NCI-H1048 (cell line): ENCODE measurements at places on chromosomes 5 and 9.

DNA sequence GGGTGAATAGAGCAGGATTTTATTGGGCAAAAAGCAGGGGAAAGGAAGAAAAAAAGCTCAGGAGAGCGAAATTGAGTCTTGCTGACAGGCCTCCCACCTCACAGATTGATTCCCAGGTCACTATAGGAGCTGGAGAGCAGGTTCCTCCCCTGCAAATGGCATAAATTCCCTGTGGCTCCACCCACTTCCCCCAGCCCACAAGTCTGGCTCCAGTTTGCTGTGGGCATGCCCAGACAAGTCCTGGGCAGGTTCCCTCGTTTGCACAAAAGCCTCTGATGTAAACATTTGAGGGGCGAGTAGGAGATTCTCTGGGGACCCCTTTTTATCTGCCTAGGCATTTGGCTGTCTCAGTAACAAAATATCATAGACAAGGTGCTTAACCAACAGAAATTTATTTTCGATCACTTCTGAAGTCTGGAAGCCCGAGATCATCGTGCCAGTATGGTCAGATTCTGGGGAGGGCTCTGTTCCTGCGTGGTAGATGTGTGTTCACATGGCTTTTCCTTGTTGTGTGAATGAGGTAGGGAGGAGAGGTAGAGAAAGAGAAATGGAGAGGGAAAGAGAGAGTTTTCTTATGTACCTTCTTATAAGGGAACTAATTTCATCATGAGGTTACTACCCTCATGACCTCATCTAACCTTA, 614.5 kb downstream of the MAT2B start:
- no peak for DNase-seq

- no peak for DNase-seq
Measured at GRCh38 chr5:164289526-164289925, 784.1 kb downstream of the MAT2B start.

DNA sequence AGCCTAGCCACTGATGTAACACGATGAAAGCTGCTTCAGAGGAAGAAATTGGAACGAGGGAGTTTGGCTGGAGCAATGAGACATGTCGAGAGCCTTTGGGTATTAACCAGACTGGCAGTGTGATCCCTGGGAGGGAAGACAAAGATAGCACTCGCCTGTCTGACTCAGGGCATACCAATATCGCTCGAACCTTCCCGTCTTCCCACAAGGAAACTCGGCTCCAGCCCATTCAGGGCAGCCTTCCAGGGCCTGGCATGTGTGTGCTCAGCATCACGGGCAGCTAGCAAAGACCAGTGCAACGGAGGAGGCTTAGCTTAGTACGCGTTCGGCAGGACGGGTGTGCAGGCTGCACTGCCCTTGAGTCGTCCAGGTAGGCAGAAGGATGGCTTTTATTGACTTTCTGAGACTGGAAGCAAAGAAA, 356.9 kb upstream of the WWC1 start:
- no peak for DNase-seq

GRCh38 chr5:133967698-133968203, 674 bp downstream of the C5orf15 start:
- no peak for DNase-seq

- DNase-seq: no peak
Measured at GRCh38 chr5:174151599-174152181, 106.2 kb downstream of the NSG2 start.

DNA sequence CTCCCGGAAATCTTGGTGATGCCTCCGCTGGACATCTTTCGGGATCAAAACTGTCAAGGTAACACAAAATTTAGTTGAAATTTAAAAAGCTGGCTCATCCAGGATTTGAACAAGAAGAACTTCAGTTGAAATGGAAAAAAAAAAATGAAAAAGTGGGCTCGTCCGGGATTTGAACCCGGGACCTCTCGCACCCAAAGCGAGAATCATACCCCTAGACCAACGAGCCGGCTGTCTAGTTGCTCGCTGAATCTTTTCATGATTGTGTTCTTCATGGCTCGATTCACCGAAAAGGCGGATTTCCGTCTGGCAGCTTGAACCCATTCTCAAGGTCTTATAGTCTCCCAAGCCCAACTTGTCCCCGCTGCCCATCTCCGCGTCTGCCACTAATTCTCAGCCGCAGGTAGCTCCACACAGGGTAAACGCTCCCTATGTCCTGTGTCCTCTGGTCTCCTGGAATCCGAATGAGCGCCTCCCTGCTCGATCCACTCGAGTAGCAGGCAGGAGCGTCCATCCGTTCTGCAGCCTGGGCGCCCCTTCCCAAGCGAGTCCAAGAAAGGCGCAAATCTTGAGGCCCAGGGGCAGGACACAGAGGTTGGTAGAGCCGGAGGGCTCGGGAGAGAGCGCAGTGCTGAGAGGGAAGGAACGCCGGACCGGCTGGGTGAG, 16.2 kb downstream of the TRIM7 start:
- no peak for DNase-seq

DNA sequence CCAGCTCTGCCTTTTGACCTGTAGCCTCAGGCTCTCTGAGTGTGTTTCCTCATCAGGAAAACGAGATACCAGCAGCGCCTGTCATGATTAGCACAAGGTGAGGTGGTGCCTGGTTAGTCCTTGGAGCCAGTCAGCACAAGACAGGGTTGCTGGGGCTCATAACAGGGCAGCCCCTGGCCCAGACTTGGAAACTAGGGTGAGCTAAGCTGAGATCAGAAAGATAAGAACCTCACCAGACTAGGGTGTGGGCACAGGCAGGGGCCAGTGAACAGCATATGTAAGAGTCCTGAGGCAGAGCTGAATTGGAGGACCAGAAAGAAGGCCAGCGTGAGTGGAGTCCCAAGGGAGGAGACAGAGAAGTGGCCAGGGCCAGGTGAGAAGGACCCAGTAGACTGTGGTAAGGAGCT, 42.7 kb upstream of the FUBP3 start:
- no peak for DNase-seq

DNA sequence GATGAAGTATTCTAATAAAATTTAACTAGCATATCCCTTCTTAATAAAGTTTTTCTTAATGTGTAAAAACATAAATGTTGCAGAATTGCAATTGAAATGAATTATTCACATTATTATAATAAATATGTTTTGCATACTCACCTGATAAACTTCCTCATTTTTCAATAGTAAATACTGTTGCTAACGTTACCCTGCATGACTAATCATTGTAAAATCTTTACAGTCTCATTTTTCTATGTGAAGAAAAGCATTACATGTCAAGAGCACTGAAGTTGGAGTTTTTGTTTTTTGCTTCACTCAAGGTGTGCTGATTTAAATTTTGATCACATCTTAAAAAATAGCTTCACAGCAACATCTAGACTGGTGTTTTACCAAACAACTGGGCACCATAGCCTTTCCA, 157.2 kb upstream of the CDH18 start:
- DNase-seq: no peak

DNA sequence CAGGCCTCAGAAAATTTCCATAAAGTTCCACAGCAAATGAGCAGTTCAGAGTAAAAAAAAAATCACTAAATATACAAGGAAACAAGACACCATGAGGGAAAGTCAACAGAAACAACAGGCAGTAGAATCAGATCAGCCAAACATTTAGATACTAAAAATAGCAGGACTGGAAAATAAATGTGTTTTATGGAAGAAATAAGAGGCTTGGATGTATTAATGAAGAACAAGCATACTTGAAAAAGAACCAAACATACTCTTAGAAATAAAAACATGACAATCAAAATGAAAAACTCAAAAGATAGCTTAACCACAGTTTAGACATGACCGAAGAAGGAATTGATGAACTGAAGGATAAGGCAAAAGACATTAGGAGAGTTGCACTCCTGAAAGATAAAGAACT, 22.6 kb downstream of the MYMK start:
- DNase-seq: no peak

DNA sequence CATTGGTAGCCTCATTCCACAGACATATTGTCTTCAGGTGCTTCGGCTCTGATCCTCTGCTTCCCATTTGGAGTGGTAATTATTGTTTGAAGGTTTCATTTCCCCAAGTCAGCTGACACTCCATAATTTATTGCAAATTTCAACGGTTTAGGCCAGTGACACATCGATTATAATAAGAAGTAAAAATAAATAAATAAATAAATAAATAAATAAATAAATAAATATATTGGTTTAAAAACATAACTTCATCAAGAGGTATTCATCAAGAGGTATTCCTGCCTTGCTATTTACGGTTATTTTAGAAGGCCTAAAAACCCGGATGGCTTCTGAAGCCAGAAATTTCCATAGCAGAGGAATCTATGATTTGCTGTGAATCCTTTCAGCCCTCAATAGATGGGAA, 273.1 kb downstream of the SLF1 start:
- no peak for DNase-seq

DNA sequence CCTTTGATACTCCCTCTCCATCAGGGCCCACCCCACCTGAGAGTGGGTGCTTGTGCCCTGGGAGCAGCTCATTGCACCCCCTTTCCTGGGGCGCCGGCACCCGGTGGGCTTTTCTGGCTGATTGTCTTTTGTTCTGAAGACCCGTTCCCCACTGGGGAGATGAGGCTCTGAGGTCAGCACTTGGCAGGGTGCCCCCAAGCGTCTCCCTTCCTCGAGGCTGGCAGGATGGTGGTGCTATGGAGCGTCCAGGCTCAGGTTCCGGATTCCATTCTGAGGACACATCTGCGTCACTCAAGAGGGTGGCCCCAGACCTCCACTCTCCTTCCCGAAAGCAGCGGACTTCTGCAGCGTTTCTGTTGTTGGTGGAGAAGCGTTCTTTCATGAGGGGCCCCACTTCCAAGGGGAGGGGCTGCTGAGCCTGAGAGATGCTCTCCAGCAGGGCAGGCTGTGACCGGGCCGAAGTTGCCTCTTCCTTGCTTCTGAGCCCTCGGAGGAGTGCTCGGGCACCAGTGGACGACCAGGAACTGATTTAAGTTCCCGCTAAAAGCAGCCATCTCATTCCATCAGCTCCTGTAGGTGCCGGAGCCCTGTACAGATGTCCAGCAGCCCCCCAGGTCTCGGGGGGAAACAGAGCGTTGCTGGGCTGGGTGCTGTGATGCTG, 42.2 kb downstream of the COL5A1 start:
- DNase-seq: no peak

- DNase-seq: no peak
Measured at GRCh38 chr9:110443146-110443865, 105.6 kb upstream of the TXNDC8 start.

- DNase-seq: no peak
Measured at GRCh38 chr5:127838661-127839060, 135.5 kb downstream of the CCDC192 start.

DNA sequence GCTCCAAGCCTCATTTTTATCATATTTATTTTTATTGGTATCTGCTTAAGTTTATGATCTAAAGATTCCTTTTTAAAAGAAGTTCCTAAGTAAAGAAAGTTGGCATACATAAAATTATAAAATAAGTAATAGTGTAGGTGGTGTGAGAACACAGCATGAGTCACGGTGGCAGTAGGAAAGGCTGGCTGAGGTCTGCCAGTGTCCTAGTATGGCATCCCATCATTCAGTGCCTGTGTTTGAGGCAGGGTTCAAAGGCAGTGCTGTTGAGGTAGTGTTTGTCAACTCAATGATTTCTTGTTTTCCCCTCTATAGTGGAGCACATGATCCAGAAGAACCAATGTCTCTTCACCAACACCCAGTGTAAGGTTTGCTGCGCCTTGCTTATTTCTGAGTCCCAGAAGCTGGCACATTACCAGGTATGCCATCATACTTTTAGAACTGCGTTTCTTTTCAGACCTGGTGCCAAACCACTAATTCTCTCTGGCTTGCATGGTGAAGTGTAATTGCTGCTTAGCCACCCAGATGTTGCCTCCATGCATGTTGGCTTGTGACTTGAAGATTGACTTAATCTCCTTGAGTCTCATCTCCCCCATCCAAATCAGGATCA, 18.4 kb downstream of the ZNF346 start:
- DNase-seq: no peak

GRCh38 chr5:126628102-126628501, 27.4 kb downstream of the PHAX start:
- DNase-seq: no peak

DNA sequence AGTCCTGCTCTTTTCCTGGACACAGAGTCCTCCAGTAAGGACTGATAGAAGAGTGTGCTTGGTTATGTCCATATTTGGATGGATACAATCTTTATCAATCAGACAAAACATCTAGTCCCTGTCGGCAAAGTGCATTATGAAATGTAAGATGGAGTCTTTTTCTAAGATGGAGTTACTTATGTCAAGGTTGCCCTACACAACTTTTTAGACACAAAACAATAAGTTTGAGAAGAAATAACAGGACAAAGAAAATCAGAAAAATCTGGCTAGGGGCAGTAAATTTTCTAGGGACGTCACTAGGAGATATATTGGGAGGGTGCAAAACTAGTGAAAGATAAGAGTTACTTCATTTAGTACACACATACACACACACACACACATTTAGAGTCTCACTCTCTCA, 23.3 kb upstream of the SUB1 start:
- no peak for DNase-seq

DNA sequence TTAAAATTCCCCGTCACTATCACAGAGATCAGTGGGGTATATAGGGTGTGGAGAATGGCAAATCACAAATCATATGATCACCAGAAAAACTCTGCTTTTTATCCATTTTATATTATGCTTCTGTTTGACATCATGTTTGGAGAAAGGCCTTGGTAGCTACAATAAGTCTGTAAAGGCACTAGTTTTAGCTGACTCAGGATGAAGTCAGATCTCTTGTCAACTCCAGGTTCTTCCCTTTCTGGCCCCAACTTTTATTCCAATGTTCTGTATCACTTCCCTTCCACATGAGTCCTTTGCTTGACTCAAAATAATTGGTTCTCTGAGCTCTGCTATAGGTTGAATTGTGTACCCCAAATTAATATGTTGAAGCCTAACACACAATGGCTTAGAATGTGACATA, 484.9 kb downstream of the PTPRD start:
- no peak for DNase-seq

DNA sequence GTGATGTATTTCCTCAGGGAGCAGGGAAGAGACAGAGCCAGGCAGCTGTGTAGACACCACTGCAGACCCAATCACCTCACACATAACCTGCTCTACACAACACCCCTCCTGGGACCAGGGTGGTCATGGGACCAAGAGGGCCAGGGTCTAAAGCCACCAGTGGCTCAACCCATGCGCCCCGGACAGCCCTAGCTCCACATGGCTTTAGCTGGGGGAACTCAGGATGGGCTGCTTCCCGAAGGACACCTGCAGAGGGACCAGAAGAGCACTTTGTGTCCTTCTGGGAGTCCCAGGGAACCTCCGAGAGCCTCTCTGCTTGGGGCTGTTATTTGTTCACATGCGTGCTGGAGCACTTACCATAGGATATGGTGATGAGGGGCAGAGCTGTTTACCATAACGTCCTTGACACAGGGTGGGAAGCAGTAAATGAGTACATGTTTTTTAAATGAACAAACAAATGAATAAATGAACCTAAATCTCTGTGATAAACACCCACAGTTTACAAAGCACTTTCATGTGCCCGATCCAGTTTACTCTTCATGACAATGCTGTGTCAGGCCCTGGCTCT, 12.3 kb downstream of the SEPTIN8 start:
- DNase-seq: no peak

DNA sequence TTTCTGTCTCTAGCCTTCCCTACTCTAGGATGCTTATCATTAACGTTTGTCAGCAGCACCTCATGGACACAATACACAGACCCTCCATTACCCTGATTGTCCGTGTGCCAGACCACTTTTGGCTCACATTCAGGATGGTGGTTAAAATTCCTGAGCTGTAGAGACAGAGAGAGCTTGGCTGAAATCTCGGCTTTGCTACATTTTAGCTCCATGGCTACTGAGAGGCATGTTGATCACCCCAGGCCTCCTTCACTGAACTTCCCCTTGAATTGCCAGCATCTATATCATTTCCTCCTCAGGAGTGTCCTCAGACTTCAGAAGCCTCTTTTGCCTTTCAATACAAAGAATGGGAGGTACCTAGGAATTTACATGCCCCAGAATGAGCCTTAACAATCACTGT, 104.7 kb upstream of the ISL1 start:
- no peak for DNase-seq
